ENCODE measurements at places on chromosomes 7 and 10. TPM values are rescaled to one million over a fixed set of nuclear protein-coding genes. Genes with fewer than 3 reads are reported as not detected.

The NKX2-3 gene
- total RNA-seq = not detected

The IL15RA gene
- not detected for total RNA-seq

The HMX2 gene
- total RNA-seq = 0.21 TPM

The DRGX gene
- not detected for total RNA-seq

The ZCCHC24 gene
- 10.7 TPM for total RNA-seq

GRCh38 chr10:110492069-110492822, 5.5 kb upstream of the DUSP5 start:
- no peak for DNase-seq

DNA sequence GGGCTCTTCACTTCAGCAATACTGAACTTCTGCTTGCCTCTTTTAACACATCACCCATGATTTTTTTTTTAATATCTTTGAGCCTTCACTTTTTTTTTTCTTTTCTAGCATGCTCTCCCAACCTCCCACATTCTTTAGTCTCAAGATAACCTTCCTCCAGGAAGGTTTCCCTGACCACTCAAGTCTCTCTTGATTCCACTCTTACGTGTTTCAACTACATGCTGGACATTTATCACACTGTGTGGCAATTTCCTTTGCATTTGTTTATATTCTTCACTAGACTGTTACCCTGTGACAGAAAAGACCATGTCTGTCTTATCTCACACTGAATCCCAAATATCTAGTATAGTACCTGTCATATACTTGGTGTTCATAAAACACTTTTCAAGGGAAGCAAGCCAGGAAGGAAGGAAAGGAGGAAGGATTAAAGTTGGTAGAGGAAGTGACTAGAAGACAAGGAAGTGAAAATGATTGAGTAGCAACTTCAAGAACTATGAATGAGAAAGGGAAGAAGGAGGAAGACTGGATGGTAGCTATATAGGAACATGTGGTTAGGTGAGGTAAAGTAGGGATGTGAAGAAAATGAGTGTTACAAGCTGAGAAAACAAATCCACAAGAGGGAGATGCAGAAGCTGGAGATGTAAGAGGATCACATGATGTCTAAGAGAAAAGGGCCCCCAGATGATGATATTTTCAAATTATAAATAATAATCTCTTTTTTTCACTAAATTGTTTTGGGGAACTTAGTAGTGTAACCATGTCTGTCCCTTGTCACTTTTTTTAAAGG, 40.4 kb downstream of the IFIT5 start:
- DNase-seq = no peak

DNA sequence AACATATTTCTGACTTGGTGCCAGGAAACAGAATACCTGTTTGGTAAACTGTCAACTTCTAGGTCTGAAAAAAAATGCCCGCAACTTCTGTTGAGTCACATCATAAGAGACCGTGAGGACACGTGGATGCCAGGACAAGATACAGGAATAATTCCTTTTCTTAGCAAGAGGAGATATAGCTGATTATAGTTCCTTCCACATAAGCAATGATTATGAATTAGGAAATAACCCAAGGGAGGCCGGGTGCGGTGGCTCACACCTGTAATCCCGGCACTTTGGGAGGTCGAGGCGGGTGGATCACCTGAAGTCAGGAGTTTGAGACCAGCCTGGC, 75.2 kb downstream of the CDC123 start:
- no peak for DNase-seq

GRCh38 chr7:27212497-27213432, 12.9 kb upstream of the HOXA13 start:
- no peak for DNase-seq

GRCh38 chr7:48299580-48300169, 128.4 kb downstream of the ABCA13 start:
- DNase-seq = peak; percentile 77

- DNase-seq = no peak
Measured at GRCh38 chr7:25382869-25383268, 154.6 kb upstream of the NPVF start.

DNA sequence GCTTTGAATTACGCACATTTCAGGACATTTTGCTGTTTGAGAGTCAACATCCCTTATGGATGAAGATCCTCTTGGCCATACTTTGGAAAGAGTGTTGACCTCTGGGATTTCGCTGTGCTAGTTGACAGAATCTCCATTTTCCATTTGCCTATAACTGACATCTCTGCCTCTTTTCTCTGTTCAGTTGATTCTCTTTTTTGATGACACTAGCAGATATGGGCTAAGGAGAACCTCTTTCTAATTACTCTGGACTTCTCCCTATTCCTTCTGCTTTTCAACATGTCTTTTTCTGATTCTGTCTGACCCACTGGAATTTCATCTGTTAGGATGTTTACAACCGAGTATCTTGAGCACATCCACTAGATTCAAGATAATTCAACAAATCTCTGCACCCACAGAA, 311.5 kb downstream of the CAMK1D start:
- DNase-seq = no peak

DNA sequence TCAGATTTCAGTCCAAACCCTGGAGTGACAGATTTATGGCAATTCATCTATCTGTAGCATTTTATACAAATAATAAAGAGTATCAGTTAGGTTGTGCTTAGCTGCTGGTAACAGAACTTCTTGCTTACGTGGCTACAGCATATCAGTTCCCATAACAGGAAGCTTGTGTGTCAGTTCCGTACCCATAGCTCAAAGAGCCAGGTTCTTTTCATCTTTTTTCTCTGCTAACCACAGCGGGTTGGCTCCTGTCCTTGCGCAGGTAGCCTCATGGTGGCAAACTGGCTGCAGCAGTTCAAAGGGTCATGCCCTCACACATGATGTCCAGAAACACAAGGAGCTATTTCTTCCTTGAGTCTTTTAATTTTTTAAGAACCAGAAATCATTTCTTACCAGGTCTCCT, 1041.8 kb downstream of the GATA3 start:
- no peak for DNase-seq

GRCh38 chr7:126948664-126949063, 304.1 kb downstream of the GRM8 start:
- no peak for DNase-seq

GRCh38 chr10:77317221-77317620, 320.4 kb downstream of the KCNMA1 start:
- no peak for DNase-seq

DNA sequence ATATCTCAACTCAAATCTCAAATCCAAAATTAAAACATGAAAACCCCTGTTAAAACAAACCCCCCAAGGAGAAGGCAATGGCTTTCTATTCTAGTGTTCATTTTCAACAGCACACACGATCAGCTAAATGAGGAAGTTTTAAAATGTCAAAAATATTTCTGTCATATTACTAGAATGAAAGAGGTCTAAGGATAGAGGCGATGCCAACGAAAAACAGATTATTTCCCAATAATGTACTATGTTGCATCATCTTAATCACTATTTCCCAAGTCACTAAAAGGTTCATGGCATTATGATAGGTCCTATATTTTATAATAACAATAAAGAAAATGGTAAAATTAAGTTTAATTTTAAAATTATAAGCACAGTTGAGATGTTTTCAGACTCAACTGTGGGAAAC, 10.1 kb downstream of the CNOT4 start:
- no peak for DNase-seq

DNA sequence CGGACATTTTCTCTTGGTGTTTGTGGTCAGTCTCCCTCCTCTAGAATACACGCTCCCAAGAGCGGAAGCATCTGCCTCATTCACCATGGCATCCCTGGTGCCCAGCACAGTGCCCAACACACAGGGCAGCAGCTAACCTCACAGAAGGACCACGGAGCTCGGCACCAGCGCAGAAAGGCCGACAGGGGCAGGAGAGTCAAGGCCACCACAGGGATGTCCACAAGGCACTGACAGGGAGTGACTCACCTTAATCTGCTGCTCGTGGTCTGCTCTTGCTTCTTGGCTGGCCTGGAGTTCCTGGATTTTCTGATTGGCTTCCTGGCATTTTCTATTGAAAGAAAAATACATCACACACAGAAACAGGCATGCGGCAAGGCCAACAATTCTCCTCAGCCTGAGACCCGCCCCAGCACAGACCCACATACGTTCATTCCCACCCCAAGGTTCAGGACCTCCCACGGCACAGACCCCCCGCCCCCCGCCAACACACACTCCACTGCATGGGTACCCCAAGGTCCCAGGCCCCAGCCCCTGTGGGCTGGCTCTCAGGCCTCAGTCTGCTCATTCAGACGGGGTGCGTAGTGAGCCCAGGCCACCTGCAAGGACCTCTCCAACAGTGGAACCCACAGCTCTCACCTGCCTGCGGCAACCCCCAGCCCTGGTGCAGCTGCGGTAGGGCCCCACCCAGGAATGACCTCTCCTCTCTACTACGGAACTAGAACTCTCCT, 14.9 kb downstream of the MAD1L1 start:
- no peak for DNase-seq

- no peak for DNase-seq
Measured at GRCh38 chr7:112699725-112700513, 90.3 kb downstream of the TMEM168 start.

GRCh38 chr7:157503229-157503628, 166.4 kb downstream of the DNAJB6 start:
- no peak for DNase-seq

- no peak for DNase-seq
Measured at GRCh38 chr10:79286318-79286951, 60.8 kb upstream of the PPIF start.

DNA sequence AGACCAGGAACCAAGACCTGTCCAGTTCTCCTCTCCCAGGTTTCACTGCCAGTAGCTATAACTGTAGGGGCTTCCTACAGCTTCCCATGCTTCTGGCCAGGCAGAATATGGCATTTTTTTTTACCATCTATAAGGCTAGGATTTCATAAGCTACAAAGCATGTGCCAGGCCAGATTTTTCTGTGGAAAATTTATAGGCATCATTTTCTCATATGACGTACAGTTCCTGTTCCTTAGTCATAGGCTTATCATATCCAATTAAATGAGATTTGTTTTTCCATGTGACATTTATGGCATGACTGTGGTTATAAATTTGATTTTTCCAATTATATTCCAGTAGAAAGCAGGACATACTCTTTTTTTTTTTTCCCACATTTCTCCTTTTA, 208.6 kb upstream of the NPY start:
- no peak for DNase-seq

GRCh38 chr7:44477063-44477830, 13.2 kb downstream of the NUDCD3 start:
- peak; percentile 84 for DNase-seq

DNA sequence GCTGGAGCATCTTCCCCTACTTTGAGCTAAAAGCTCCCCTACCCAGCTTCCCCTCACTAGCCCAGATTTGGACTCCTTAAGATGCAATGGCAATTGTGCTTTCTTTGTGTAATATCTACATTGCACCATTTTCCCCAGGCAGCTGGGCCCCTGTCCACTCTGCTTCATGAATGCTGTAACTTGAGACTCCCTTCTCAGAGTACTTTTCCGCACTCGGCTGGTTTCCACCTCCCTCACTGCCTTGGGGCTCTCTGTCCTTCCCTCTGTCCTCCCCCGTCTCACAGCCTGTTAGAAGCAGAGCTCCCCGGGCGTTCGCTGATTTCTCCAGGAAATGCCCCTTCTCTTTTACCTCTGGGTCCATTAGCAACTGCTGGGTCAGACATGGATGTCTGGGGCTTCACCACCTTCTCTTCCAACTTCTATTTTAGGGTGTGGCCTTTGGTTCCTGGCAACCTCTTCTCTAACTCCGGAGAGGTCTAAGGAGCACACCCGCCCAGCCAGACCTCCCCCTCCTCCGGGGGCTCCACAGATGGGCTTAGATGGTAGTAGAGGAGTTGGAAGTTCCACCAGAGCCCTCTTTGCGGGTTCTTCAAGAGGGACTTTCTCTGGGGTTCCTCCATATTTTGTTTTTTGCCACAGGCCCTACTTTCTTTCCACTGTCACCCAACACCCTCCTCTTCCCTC, 2.9 kb upstream of the TMEM72 start:
- peak; percentile 52 for DNase-seq

GRCh38 chr10:100419911-100420449, 42.8 kb upstream of the WNT8B start:
- no peak for DNase-seq

GRCh38 chr7:140639366-140640053, 1.1 kb downstream of the DENND2A start:
- DNase-seq = peak; percentile 49

DNA sequence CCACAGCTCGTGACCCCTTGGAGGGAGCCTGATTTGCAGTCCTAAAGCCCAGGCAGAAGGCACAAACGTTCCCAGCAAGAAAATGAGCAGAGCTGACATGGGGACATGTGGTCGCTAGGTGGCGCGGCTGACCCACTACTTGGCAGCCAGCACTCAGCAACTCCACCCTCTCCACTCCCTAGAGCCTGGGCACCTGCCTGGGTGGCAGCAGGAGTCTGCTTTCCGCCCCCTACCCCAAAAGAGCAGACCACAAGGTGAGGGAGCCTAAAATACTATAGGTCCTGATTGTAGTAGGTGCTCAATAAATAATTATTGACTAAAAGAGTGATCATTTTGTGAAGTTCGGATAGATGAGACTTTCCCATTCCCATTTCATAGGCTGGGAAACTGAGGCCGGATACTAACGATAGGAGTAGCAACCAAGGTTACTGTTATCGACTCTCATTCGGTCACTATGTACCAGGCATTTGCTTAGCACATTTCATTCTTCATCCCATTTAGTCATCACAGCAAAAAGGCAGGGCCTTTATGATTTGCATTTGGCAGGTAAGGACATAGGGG, 57.4 kb downstream of the NEUROG3 start:
- peak; percentile 83 for DNase-seq

DNA sequence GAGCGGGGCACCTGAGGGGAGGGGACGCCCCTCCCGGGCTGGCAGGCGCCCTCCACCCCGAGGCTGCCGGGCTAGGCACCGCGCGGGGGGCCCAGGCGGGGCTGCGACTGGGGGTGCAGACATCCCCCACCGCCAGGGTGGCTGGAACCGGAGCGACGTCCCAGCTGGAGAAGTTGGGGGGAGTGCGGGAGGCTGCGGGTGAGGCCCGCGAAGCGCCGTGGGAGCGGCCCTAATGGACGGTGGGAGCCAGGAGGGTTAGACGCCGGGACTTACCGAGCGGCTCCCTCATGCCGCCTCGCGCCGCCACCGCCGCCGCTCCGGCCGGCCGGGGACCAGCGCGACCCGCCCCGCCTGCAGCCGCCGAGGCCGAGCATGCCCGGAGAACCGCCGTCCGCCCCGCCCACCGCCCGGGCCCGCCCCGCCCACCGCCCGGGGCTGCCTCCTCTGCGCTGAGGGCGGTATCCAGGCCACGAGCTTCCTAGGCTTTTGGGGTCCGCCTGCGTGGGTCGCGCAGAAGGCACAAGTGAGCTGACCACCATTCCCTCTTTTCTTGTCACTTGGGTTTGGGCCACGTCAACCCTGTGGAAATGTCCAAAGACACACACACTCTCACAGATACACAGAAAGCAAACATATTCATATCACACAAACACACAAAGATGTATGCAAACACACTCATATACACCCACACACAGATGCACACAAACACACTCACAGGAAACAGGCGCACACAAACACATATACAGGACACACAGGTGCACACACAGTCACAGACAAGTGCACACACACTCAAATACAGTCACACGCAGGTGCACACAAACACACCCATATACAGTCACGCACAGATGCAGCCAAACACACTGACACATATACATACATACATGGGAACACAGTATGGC, at the start of gene JCAD:
Gene JCAD (minus strand): TSS at position 378 of the 899 bp plus-strand sequence. CDS start 11,774 bp downstream, outside the sequence.
- DNase-seq = peak; percentile 90
